ENCODE measurements at places on chromosomes 2 and 18.
A peak's percentile ranks its signal among the peaks of the same experiment; 100 is the strongest.

DNA sequence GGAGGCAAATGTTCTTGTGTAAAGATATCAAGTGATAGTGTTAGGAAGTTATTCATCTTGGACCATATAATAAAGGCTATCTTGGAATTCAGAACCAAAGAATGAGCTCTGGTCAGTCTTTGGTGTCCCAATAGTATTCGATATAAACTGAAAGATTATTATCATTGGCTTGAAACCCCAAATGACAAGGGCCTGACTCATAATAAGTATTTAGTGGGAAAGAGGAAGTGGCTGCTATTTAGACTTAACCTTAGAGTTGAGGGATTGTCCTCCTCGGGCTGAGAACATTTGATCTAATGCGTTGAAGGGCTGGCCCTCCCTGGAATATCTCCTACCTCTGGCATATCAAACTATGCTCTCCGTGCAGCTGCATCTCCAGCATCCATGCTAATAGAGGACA lies 67.5 kb downstream of the CDH20 start:
- no peak for DNase-seq

DNA sequence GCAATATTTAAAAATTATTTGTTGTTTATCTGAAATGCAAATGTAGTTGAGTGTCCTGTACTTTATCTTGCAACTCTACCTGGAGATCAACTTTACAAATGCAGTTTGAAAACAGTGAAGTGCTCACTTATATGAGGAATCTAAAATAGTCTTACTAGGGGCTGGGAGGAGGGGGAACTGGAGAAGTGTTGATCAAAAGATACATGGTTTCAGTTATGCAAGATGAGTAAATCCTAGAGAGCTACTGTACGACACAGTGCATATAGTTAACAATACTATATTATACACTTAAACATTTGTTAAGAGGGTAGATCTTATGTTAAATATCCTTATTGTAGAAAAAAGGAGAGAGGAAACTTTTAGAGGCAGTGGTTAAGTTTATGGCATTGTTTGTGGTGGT lies 241.9 kb downstream of the BCL11A start:
- no peak for DNase-seq

- peak; percentile 73 for DNase-seq
Observed at GRCh38 chr2:161250864-161251436, 57.3 kb upstream of the PSMD14 start.

- no peak for DNase-seq
Observed at GRCh38 chr18:30957066-30957465, 85.5 kb downstream of the DSC3 start.

DNA sequence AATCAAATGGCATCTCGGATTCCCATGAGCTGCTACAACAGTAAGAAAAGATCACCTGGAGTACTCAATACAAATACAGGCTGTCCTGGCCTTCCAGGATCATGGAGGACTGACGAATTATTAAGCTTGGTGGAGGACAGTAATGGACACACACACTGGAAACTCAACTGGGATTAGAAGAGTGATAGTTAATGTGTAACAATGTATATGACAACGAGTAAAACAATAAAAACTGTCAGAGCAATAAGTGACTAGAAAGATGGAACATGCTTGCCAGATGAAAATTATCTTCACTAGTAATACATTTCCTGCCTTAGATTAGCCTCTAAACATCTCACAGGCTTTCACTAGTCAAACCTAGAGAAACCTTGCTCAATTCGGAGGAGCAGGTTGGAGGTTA lies 49.2 kb upstream of the CDH20 start:
- no peak for DNase-seq

DNA sequence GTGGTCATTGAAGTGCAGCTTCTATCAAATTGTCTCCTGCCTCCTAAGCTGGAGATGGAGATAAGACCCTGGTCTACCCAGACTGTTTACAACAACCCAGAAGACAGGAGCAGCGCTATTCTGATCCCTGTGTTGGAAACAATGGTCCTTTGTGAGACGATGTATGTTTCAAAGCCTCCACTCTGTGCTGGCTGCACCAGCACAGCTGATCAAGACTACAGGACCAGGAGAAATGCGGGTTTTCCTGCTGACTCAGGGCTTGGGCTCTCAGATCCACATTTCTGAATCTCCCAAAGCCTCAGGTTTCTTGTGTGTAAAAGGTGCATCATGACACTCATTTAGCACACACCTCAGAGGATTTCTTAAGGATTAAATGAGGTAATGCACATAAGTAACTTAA lies 92.0 kb downstream of the POU3F3 start:
- DNase-seq: no peak

DNA sequence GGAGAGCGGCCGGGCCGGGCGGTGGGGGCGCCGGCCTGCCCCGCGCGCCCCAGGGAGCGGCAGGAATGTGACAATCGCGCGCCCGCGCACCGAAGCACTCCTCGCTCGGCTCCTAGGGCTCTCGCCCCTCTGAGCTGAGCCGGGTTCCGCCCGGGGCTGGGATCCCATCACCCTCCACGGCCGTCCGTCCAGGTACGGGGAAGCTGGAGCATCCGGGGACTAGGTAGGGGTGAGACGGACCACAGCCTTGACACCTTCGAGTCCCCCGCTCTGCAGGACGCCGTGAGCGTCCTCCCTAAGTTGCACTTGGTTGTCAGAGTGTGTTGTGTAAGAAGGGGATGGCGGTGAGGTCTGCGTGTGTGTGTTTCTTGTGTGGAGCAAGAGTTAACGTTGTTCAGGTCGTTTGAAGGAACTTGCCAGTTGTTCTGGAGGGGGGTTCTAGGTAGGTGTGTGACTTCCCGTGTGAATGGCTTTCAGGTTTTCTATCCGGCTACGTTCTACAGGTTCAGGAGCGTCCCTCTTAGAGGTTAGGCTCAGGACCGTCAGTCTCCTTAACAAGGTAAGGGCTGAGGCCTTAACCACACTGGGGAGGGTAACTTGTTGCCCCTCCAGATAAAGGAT lies 393 bp downstream of the IL1R1 start:
- no peak for DNase-seq

DNA sequence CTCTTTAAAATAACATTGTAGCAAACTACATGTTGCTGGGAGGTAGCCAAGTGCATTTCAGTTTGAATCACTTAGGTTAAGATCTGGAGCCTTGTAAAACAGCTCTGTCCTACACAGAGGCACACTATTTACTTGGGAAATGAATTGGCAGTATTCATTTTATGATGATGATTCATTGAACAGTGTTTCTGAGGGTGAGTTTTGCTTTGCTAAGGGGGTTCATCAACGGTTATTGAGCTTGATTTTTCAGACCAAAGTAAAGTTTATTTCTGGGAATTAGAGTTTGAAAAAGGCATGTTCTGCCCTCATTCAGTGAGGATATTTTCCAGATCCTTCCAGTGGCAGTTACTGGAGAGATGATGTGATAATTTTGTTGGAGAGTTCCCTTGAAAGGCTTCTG lies 55.6 kb downstream of the CCDC85A start:
- no peak for DNase-seq

DNA sequence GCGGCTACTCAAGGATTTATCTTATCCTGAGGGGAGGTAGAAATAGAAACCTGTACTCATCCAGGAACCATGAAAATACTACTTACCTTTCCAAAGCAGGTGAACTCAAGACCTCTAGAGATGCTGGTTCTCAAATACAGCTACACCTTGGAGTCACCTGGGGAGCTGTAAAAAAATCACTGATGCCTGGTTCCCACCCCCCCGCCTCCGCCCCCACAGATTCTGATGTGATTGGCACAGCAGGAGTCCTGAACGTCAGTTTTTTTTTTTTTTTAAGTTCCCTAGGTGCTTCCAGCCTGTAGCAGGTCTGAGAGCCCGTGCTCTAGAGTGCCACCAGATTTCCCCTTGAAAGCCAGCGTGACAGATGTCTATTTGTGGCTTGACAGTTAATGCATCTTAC lies 113.6 kb downstream of the MRO start:
- peak; percentile 95 for DNase-seq

DNA sequence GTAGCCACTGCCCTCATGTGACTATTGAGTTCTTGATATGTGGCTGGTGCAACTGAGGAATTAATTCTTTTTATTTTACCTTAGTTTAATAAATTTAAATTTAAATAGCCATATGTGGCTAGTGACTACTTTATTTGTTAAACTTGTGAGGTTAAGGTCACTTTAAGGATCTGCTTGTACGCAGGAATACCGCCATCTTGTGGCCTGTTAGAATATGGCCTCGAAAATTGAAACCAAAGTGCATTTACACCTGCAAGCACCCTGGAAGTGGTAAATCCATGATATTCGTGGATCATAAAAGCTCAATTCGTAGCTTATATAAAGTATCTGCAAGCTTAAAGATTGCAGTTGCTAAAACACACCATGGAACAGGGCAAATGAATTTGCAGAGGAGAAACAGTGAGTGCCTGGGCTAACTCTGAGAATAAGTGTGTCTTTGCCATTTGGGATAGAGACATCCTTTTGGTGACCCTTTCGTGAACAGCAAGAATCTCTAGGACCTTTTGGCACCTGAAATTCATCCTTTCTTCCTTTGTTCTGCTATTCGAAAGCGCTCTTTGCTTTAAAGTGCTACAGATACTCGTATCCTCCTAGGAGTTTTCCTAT lies 59.9 kb upstream of the REG3A start:
- peak; percentile 41 for DNase-seq

- DNase-seq: no peak
Observed at GRCh38 chr18:47422524-47422923, 171.1 kb upstream of the SKOR2 start.

Measured in NCI-H146 (cell line).